ENCODE measurements at places on chromosomes 11 and 22.

DNA sequence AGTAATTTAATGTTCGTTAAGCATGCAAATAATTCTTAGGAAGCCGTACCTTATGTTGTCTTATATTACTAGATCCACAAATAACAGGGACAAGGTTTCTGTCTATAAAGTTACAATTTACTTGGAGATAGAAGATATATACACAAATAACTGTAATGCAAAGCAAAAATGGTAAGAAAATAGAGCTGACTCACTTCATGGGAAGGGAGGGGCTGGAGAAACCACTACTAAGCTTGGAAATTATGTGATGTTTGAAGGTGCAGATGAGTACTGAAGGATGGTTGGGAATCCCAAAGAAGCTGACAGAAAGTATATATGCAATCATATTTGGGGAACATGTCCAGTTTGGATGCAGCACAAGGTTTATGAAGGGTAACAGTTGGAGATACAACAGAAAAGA lies 4.0 kb downstream of the NPAT start:
- no peak for DNase-seq

- no peak for DNase-seq
Observed at GRCh38 chr11:8759634-8760033, 77.0 kb downstream of the RPL27A start.

- DNase-seq: no peak
Observed at GRCh38 chr11:78806214-78807004, 231.7 kb upstream of the NARS2 start.

DNA sequence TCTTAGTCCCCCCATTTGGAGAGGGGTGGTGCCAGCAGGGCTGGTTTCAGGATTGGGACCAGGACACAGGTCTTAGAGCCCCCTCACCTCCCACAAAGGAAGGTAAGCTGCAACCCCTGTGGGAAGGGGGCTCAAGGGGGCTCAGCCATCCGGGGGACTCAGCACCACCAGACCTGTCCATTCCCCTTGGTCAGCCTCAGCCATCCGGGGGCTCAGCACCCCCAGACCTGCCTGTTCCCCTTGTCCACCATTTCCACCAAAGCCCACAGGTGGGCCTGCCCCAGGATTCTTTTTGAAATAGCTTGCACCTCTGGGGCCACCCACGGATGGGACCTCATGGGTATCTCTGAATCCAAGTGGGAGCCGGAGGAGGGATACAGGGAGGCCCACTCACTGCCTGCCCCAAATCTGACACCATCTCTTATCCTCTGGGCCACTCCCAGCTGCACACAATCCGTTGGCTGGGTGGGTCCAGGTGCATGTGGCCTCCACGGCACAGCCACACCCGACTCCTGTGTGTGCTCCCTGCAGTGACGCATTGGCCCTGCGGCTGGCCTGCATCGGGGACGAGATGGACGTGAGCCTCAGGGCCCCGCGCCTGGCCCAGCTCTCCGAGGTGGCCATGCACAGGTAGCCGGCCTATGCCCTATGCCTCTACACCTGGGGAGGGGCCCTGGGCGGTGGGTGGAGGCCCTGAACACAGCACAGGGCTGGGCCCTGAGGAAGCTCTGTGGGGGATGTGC lies 15.9 kb downstream of the MCAT start:
- no peak for DNase-seq

GRCh38 chr11:79121351-79121750 lies 319.5 kb downstream of the TENM4 start:
- DNase-seq: peak; percentile 42

DNA sequence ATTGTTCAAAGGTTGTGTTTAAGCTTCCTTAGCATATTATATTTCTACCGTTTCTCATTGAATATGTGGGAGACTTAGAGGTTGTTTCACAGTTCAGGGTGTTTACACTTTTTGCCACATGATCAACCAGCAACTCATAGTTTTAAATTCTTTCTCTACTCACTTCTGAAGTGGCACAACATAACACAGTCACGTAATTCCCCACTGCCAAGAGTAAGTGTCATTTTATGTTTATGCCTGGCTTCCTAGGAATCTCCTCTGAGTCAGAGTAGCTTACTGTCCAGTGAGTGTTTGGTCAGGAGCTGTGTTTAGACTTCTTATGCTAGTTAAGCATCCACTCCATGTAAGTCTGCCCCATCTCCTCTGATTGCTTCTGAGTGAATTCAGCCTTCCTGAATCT lies 520.8 kb upstream of the KIRREL3 start:
- no peak for DNase-seq

DNA sequence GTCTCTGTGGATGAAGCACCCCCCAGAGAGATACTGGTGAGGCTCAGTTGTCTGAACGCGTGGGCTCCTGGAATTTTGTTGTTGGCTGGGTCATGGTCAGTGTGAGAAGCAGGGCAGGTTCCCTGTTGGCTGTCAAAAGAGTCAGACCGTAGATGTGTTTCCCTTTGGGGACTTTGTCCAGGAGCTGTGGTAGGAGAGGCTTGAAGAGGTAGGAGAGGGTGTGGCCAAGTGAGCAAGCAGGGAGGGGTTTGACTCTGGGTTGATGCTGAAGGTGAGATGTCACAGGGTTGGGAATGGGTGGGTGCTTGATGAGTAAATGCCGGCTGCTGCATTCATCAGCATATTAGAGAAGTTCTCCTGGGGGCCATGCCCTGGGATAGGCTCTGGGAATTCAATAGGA lies 803.2 kb downstream of the TBC1D22A start:
- DNase-seq: no peak

- no peak for DNase-seq
Observed at GRCh38 chr11:115201111-115201792, 303.0 kb downstream of the CADM1 start.

DNA sequence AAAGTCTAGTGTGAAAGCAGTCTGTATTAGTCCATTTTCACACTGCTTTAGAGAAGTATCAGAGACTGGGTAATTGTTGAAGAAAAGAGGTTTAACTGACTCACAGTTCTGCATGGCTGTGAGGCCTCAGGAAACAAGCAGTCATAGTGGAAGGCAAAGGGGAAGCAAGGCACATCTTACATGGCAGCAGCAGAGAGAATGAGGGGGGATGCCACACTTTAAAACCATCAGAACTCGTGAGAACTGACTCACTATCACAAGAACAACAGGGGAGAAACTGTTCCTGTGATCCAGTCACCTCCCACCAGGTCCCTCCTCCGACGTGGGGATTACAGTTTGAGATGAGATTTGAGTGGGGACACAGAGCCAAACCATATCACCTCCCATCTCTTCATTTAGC lies 13.8 kb upstream of the TUBA8 start:
- no peak for DNase-seq

DNA sequence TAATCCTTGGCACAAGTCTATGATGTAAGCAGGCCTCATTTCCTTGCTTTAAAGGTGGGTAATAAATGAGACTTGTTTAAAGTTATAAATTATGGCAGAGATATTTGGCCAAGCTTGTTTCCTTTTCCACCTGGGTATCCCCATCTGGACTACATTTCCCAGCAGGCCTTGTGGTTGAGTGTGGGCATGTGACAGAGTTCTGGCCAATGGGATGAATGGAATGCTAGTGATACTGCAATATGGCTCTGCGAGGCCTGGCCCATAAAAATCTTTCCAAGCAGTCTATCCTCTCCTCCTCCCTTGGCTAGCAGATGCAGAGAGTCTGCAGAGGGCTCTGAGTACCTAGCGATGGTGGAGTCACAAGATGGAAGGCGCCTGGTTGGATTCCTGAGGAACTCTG lies 102.5 kb downstream of the TIMP3 start:
- no peak for DNase-seq

DNA sequence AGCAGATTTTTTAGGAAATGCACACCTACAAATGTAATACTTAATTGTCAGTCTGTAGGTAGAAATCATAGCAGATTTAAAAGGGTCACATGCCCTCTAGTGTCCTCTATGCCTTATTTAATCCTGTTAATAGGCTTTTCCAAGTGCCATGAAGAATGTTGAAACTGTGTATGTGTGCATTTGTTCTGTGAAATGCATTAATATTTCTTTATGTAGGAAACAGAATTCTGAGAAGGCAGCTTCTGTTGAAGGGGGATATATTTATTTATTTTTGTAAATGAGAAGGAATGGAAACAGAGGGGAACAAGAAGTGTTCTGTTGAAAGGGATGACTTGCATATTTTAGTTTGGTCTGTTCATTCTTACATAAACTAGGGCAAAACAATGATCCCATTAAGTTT lies 51.0 kb downstream of the SVIP start:
- DNase-seq: no peak

- no peak for DNase-seq
Observed at GRCh38 chr11:75347781-75348566, 3.5 kb downstream of the ARRB1 start.

DNA sequence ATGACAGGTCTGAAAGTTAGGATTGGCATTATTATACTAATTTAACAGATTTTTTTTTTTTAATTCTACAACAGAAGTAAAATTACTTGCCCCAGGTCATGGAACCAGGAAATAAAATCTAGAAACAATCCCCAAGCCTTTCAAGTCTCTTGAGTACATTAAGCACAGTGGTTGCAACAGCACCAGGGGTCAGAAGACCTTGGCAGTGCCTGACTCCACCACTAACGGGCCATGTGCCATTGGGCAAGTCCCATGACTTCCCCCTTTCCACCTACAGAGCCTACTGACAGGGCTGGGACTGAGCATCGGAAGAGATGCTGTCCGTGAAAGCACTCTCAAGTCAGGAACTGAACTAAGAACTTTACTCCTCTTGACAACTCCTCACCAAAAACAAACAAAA lies 98.6 kb upstream of the AKIP1 start:
- DNase-seq: no peak

DNA sequence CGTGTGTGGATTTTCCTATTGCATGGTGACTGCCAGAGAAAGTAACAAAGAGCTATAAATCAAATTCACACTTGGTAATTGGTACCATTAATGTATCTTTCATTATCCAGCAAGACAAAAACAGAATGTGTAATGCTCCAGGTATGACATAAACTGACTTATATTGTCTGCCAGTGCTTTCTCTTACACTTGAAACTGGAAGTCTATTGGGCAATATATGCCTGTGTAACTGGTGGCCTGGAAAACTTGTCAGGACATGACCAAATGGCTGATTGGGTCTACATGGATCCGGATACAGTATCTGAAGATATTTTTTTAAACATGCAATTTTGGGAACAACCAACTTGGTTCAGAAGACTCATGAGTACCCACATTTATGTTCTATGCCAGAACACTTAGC lies 174.6 kb upstream of the ARHGAP42 start:
- DNase-seq: no peak

GRCh38 chr11:31913985-31914384 lies 102.9 kb upstream of the PAX6 start:
- DNase-seq: no peak

DNA sequence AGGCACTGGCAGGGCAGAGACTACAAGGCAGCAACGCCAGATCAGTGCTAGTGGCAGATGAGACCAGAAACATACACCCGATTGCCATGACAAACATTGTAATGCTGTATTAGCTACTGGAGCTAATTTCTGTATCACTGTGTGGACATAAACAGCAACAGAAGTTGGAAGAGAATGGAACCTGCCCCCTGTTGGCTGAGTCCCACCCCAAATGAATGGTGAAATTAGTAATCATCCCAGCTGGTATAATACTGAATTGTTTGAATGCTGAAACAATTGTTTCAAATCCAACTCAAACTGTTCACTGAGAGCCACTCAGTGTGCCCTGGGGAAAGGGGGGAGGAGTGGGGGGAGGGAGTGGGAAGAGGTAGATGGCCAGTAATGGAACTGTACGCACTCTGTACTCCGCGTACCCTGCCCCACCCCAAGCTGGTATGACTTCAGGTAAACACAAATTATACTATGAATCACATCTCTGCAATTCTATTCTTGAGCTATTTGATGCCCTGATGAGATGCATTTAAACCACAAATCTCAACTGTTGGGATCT lies 11.2 kb upstream of the BIRC3 start:
- no peak for DNase-seq

- DNase-seq: no peak
Observed at GRCh38 chr11:1209371-1210057, 13.4 kb upstream of the MUC5B start.

DNA sequence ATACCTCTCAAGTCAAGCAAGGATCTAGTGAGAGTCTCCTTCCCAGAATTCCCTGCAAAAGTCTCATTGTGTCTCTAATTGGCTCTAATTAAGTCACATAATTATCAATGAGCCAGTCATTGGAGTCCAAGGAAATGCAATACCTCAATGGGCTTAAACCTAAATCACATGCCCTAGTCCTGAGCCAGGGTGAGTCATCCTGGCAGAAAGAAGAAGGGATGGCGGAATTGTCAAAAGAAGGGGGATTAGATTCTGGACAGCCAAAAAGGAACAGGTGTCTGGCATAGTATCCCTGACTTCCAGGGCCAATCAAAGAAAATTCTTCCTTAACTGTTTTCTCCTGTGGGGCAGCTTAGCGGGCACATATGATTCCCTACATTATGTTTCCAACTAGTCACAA lies 25.1 kb upstream of the LDLRAD3 start:
- DNase-seq: no peak

DNA sequence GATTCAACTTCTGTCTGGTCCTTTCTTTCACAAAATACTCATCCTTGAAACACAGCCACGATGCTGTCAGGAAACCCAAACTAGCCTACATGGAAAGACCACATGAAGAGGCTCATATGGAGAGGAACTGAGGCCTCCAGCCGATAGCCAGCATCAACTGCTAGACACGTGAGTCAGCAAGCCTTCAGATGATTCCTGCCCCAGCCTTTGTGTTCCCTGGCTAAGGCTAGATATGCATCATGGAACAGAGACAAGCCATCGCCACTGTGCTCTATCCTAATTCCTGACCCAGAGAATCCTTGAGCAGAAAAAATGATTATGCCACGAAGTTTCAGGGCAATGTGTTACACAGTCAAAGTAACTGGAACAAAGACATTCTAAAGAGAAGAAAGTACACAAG lies 75.5 kb downstream of the ENTHD1 start:
- no peak for DNase-seq

GRCh38 chr22:46947516-46948257 lies 185.2 kb downstream of the TBC1D22A start:
- no peak for DNase-seq

DNA sequence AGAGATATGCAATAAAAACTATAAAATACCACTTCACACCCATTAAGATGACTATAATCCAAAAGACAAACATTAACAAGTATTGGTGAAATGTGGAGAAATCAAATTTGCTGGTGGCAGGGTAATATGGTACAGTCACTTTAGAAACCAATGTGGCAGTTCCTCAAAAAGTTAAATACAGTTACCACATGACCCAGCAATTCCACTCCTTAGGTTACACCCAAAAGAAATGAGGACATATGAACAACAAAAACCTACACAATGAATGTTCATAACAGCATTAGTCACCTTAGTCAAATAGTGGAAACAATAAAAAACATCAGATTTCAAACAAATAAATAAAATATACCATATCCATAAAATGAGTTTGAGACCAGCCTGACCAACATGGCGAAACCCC lies 52.6 kb downstream of the RDX start:
- no peak for DNase-seq

- no peak for DNase-seq
Observed at GRCh38 chr22:22425356-22425755, 83.2 kb downstream of the ZNF280B start.

- no peak for DNase-seq
Observed at GRCh38 chr22:46192210-46192993, 42.1 kb downstream of the PPARA start.

- DNase-seq: no peak
Observed at GRCh38 chr11:130391711-130392110, 36.7 kb downstream of the ADAMTS8 start.

GRCh38 chr22:41762980-41763779 lies 37.3 kb upstream of the CCDC134 start:
- DNase-seq: no peak

All from NCI-H1048 (cell line).